Stimulated activated CD4-positive, alpha-beta T cell treated with anti-CD3 and anti-CD28 coated beads, Interleukin-1b, Interleukin-23, amount 100 ng/mL, for 4 hours (primary cell): ENCODE measurements at places on chromosomes 4 and X.

DNA sequence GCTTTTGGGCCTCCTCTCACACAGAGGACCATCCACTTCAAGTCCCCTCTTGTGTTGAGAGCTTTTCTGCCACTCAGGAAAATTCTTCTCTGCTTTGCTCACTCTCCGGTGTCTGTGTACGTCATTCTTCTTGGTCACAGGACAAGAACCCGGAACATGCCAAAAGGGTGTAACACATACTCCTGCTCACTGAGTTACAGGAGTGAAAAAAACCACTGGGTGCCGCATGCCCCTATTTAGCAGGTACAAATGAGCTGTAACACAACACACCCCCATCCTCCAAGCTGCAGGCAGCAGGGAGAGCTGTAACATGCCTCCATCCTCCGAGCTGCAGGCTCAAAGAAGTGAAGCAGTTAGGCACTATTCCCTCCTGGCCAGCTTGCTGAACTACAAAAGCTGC is 13.0 kb upstream of the CXCL2 start:
- no peak for DNase-seq

- no peak for DNase-seq
Measured at GRCh38 chr4:67883458-67883857, 344 bp downstream of the TMPRSS11D start.

- no peak for DNase-seq
Measured at GRCh38 chr4:116849620-116850019, 235.8 kb downstream of the TRAM1L1 start.

GRCh38 chr4:138758196-138758595 is 257.4 kb upstream of the NOCT start:
- DNase-seq: no peak

GRCh38 chr4:41609851-41610250 is 71.9 kb downstream of the LIMCH1 start:
- DNase-seq: no peak

DNA sequence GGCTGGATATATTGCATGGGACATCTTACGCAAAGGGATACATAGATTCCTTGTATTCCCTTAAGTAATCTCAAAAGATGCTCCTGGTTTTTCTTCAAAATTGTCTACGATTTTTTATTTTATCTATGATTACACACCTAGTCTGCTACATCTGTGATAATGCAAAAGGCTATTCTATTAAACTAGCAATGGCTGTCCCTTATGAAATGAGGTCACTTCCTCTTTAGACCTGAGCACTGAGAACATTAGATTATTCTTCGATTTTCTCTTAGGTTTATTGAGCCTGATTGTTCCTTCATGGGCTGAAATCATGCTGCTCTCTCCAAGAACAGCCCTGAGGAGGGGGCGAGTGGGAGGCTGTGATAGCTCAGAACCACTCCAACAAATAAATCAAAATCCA is 126.8 kb upstream of the ENPP6 start:
- no peak for DNase-seq

- DNase-seq: no peak
Measured at GRCh38 chrX:68234171-68234910, 199.0 kb downstream of the OPHN1 start.

DNA sequence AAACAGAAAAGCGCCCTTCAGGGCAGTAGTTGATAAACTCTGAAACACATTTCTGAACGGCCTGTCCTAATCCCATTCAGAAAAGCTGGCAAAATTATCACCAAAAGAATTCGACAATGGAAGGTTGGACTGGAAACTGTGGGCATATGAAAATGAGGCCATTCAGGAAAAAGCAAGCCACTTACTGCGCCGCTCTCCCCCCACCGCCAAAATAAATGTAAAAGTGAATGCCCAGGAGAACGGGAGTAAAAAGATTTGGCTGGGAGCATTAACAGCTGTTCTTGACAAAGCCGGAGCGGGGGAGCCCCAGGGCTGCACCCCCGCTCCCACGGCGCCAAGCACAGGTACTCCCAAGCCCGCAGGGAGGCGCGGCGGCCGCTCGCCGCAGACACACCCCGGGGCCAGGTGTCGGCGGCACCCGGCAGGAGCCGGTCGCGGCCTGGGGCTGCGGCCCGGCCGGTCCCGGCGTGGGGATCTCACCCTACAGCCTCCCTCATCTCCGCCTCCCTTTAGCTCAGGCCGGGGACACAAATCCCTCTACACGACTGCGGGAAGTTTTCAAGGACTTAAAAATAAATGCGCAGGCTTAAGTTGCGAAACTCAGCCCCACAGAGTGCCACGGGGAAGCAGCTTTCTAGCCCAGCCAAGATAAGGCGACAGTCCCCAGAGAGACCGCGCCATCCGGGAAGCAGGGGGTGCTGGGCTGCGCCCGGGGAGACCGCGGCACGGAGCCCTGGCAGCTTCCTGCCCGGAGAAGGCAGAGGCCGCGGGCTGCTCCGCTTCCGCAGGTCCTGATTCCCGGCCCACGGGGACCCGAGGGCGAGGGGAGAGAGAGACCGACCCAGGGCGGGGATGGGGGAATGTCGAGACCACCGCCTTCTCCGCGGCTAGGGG is 593 bp downstream of the SH3RF1 start:
- no peak for DNase-seq

DNA sequence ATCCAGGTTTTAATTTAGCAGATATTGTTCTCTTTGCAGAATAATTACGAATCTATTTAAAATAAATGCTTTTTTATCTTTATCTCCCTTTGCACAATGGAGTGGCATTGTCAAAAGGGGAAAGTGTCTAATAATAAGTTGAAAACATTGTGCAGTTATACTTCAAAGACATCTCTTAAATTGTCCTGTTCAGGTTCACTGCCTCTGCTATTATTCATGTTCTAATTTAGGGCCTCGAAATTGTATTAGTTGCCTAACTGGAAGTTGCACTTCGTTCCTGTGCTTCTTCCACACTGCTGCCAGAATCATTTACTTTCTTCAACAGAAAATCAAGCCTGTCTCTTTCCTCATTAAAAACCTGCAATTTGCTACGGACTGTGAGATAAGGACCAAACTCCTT is 150.5 kb upstream of the SPRY1 start:
- no peak for DNase-seq

DNA sequence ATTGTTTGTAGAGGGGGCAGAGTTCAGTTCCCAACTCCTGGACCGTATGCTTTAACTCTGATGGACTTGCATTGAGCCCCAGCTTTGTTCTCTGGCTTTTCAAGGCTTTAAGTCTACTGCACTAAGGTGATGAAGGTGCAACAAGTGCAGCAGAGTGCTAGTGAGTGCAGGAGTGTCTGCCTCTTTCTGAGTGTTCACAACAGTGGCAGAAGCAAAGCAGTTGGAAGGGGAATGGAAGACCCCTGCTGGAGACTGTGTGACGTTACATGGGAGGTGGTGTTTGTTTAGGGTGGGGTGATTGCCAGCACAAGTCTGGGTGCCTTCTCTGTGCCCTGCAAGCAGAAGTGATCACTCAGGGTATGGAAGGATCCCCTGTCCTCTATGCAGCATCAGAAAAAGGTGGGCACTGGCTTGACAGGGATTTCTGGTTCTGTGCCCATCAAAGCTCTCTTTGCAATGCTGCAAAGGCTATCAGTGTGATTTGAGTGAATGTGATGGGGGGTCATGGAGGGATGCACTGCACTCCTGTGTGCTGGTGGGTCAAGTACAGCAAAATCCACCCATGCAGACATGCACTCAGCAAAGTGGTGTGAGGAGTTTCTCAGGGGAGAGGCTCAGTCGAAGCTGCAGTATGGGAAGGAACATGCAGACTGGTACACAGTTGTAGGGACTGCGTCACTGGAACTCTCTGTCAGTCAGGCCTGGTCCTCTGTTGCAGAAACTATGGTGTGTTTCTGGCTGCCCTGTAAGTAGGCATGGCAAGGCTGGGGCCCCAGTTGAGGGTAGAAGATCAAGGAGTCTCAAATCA is 70.9 kb upstream of the UGT2B7 start:
- DNase-seq: no peak

DNA sequence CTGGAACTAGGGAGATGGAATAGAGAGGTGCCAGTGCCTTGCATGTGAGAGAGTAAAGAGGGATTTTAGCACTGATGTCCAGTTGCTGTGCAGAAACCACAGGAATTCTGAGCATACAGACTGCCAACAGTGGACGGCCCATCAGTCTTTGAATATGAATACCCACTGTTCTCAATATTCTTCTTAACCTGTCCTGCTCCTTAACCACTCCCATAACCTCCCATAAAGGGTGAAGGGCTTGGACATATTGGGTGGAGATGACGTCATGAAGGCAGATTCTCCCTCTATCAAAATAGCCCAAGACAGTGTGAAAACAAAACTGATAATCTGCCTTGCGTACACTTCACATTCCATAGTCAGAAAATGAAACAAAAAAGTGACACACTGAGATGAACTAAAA is 1313.7 kb upstream of the PABPC4L start:
- DNase-seq: no peak

DNA sequence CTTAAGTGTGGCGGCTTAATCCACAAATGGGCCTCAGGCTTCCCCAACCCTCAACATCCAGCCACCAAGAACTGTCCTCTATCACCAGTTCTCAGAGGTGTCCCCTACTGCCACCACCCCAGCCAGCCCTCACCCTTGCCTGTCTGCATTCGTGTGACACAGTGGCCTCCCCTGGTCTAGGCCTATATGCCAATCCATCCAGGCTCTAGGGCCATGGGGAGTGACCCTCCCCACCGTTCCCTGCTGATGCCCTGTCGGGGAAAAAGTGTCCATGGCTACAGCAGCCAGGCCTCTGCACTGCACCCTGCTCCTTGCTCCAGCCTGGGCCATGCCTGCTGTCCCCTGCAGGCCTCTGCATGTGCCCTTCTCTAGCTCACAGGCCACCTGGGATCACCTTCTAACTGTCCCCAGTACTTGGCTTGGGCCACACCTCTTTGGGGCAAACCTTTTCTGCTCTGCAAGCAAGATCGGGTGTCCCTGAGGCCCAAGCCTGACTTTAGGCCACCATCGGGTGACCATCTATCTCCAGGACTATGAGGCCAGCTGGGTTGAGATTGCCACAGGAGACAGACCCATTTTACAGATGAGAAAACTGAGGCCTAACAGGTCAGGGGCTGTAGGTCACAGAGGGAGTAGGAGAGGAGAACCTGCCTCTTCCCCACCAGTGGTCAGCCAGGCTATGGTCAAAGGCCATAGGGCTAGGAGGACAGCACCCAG is 75.8 kb downstream of the JAKMIP1 start:
- DNase-seq: no peak

GRCh38 chrX:30833896-30834295 is 55.2 kb downstream of the TAB3 start:
- DNase-seq: no peak

GRCh38 chrX:104510801-104511200 is 55.2 kb upstream of the IL1RAPL2 start:
- DNase-seq: no peak

- no peak for DNase-seq
Measured at GRCh38 chr4:113733685-113734084, 27.9 kb downstream of the CAMK2D start.

- DNase-seq: no peak
Measured at GRCh38 chr4:174437749-174438148, 84.5 kb downstream of the HPGD start.

DNA sequence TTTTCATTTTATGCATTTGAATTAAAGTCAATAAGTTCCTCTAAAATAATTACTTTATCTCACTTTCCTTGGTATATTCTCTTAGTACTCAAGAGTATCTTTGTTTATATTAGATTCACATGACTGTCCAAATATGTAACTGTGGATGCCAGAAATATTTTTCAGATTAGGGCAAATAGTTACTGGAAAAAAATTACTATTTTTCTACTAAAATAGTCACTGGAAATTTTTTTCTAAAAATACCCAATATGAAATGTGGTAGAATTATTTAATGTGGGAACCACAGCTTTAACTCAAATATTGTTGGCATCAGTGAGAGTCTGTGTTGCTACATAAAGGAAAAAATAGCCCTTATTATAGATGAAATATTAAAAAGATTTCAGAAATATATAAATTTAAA is 70.4 kb upstream of the NMU start:
- no peak for DNase-seq

DNA sequence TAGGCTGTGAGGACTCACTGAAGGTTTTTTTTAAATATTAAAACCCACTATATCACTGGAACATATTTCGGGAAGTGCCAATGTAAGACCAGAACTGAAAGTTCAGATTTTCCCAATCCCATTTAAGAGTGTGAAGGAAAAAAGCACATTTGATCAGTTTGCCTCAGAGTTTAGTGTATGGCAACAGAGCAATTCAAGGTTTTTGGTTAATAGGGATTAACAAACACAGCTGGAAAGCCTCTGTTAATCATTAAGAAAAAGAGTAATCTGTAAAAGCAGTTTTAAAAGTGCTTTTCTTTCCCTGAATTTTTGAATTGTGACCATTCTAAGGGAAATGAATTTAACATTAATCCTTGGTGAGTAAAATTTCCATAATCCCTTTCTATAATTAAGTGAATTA is 60.4 kb downstream of the NPY5R start:
- no peak for DNase-seq

DNA sequence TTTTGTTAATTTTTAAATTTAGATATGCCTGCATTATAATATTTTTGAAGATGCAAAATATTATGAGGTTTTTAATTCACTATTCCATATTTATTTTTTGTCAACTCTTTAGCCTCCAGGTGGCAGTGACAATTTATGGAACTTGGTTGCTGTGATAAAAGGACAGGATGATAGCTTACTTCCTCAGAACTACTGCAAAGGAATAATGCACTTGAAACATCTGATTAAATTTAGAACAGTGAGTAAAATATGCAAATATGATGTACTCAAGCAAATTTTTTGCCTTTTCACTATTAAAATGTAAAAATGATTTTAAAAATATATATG is 45.1 kb downstream of the SPATA4 start:
- DNase-seq: no peak

GRCh38 chr4:36241771-36242170 is 2.5 kb downstream of the ARAP2 start:
- DNase-seq: no peak

DNA sequence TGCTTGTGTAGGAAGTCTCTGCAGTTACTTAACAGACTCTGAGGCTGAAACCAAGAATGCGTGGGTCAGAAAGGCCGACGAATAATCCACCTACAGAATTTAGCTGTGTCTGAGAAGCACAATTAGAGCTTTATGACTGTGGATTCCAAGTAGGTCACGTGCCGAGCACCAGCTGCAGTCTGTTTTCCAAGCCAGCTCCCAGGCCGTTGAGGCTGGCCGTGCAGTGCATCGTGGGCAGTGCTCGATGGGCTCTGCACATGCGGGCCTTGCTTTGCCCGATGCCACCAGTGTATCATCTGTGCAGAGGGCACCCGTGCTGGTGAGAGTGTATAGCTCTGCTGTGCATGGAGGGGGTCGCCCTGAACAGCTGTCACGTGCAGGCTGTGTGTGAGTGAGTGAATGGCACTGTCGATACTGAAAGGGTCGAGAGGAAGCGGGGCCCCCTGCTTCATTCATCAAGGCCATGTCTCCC is 67.5 kb upstream of the CLDN34 start:
- DNase-seq: no peak

DNA sequence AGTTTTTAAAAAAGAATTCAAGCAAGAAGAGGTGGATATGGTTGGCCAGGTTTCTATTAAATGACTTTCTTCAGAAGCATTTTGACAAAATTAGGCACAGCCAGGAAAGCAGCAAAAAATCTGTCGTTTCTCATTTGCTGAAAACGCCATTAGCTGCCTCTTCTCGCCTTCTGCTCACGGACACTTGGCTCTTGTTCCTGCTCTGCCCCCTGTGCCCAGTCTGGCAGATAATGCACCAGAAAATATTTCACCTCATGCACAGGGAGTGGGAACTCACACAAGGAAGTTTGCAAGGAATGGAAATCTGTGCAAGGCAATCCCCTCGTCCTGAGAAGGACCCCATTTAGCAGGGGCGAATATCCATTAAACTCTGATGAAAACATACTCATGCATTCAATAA is 260.0 kb downstream of the PACRGL start:
- no peak for DNase-seq
